Tongue (tissue), 3 donors: ENCODE measurements at places on chromosomes 11 and 22.
A peak's percentile ranks its signal among the peaks of the same experiment; 100 is the strongest.

- DNase-seq: no peak
Measured at GRCh38 chr11:73252577-73253191, 19.5 kb upstream of the P2RY6 start.

GRCh38 chr22:40178417-40179409 lies 988 bp downstream of the TNRC6B start:
- peak; percentile 80 for DNase-seq

DNA sequence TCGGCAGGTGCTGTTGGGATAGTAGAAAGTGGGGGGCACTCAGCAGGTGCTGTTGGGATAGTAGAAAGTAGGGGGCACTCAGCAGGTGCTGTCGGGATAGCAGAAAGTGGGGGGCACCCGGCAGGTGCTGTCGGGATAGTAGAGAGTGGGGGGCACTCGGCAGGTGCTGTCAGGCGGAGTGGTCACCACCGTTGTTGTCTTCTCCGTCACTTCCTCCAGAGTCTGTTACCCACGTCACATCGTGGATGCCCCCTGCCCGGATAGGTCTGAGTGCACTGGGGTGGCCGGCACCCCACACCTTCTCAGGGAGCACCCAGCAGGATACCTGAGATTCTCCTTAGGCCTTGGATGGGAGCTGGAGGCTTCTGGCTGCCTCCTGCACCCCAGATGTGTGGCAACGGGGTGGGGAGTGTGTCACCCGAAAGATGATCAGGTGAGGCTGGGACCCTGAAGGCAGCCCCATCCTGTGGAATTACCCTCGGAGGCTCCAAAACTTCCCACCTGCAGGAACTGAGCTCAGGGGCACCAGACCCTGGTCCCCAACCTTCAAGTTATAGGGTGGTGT lies 24.1 kb upstream of the KRTAP5-7 start:
- DNase-seq: no peak

DNA sequence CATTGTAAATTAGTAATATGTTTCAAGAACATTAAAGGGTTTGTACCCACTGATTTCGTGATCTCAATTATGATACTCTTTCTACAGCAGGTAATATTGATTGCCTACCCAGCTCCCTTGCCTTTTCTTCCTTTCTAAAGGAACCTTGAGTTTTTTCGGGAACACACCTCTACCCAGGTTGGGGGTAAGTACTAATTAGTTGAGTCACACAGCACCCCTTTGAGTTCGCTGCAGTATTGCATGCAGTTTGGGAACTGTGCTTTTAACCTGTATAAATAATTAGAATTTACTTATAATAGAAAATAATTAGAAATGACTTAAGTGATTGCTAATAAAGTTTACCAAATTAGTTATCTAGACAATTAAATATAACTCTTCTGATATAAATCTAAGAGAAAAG lies 24.9 kb downstream of the ARHGAP42 start:
- DNase-seq: no peak

- no peak for DNase-seq
Measured at GRCh38 chr11:128399251-128400121, 187.9 kb downstream of the ETS1 start.

GRCh38 chr22:37611207-37611606 lies 2.6 kb downstream of the GGA1 start:
- DNase-seq: no peak

DNA sequence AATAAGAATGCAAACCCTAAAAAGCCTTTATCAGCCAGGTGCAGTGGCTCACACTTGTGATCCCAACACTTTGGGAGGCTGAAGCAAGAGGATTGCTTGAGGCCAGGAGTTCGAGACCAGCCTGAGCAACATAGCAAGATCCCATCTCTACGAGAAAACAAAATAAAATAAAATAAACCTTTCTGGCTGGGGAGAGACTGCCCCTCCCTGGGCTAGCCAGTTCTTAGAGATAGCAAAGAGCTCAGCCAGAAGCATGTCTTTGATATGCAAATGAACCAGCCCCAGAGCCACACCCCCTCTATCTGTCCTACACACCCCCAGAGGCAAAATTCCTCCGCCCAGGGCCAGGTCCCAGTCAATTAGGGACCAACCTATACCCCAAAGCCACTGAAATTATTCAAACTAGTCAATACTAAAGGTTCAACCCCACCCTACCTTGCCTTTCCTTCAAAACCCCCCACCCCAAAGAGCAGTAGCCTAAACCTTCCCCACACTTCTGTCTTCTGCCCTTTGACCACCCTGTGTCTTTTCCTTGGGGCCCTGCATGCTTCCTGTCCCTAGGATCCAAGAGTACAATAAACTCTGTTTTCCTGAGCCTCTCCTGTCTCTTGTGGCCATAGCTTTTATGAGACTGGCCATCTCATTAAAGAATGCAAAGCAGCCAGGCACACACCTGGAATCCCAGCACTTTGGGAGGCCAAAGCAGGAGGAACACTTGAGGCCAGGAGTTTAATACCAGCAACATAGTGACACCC lies 37.3 kb upstream of the CXCR5 start:
- no peak for DNase-seq

DNA sequence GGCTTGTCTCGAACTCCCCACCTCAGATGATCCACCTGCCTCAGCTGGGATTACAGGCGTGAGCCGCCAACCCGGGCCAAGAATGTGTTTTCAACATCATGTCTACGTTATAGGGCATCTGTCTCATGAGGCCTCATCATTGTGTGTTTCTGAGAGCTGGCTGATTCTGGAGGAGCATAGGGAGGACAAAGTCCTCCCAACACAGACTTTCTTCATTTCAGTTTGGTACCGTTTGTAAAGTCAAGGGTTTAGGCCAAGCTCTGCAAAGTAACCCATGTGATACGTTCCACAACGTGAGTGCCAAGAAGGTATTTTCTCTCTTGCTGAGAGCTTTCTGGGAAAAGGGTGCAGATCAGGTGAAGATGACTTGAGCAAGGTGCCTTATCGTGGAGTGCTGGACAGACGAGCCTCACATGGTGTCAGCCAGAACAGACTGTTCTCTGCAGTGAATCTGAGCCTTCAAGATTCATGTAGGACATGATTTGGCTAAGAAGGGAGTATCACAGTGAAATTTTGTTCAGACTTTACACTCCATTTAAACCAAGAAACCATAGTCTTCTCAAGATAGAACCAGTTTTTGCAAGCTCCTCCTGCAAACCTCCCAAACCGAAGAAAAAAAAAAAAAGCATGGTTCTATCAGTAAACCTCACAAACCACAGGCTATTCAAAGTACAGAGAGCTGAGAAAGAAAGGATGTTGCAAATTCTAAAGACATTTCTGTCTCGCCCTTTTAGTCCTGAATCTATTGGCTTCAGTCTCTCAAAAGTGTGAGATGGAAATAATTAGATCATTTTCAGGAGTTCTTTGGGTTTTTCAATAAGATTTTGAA lies 71.7 kb downstream of the DBX1 start:
- no peak for DNase-seq

DNA sequence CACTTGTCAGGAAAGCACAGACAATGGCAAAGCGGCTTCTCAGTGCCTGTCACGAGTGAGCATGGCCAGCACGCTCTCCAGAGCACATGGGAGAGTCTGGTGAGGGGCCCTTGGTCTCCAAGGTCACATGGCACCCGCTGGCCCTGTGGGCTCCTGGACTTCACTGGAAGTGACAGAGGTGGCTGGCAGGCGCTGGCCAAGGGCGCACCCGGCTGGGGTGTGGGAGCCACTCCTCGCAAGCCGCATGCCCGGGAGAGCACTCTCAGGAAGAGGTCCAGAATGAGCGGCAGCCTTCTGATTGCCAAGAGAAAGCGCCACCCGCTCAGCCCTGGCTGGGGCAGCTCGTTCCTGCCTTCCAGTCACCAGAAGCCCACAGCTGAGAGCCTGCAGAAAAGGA lies 17.1 kb upstream of the MOB2 start:
- DNase-seq: no peak
